ENCODE measurements at places on chromosomes 16 and 17.
A peak's percentile ranks its signal among the peaks of the same experiment; 100 is the strongest.

DNA sequence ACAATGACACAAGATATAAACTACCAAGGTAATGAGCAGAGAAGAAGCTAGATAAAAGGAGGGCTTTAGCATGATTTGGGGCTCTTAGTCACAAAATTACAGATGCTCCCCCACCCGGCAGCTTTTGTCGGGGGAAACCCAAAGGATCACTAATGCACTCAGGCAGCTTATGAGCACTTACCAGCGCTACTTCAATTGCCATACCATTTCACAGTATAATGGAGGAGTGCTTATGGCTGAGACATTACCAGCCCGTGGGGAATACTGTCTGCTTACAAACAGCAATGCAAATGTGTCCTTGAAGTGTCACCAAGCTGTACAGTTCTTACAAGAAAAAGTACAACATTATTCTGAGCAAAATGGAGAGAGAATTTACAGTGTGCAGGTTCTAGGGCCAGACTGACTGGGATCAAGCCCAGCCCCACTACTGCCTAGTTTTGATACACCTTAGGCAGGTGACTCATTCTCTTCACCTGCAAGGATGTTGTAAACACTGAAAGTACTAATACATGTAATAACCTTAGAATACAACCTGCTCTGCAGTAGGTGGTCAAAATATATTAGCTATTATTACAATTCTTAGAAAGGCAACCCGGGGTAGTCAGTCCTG is 16.3 kb downstream of the ANKFY1 start:
- DNase-seq, result no peak

- DNase-seq, result no peak
Observed at GRCh38 chr17:16352667-16353316, 477 bp downstream of the CENPV start.

GRCh38 chr16:53948734-53949430 is 244.9 kb downstream of the FTO start:
- DNase-seq, result no peak

GRCh38 chr16:839643-840408 is 39.3 kb upstream of the GNG13 start:
- no peak for DNase-seq

- DNase-seq, result no peak
Observed at GRCh38 chr16:24624102-24624501, 84.7 kb downstream of the RBBP6 start.

DNA sequence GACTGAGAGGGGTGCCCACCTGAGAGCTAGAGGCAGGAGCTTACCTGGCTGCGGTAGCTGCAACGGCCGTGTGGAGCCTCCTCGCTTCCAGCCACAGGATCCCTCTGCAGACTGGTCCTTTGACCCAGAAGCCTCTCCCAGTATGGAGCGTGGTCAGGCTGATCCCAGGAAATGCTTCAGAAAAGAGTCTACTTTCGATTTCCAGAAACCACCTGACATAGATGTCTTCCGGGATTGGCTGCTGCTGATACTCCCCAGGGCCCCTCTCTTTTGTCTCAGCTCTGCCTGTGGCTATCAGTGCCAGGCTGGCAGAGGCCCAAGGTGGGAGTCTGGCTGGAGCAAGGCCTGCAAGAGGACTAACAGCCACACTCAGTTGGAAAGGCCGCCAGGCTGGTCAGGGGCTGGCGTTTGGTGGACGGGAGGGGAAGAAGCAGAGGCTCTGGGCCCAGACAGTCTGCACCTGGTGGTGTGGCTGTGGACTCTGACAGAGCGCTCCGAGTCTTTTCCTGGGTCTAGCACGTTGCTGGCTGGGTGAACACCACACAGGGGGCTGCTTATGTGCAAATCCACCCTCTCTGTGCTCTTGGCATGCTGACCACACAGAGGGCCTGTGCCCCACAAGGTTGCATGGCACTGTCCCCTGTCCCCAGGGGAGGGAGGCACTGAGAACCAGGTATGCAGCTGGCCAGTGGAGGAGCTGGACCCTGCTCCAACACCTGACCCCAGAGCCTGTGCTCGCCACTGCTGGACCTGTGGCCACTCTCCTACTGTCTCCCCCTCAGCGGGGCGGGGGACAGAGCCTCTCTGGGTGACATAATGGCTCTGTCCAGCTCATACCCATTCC is at the start of gene LGALS3BP:
Gene LGALS3BP (minus strand): TSS at position 144 of the 844 bp plus-strand sequence. CDS start 2,732 bp downstream, outside the sequence.
- DNase-seq, result peak; percentile 40
